ENCODE measurements at places on chromosomes 2 and 18. TPM values are rescaled to one million over a fixed set of nuclear protein-coding genes. Genes with fewer than 3 reads are reported as not detected.
A peak's percentile ranks its signal among the peaks of the same experiment; 100 is the strongest.

GRCh38 chr2:39492716-39493115, 55.6 kb upstream of the MAP4K3 start:
- DNase-seq = no peak

SP140 gene
- 0.66 TPM for polyA plus RNA-seq

GRCh38 chr2:156322051-156322685, 10.4 kb downstream of the NR4A2 start:
- no peak for DNase-seq

ARHGEF33 gene
- 0.05 TPM for polyA plus RNA-seq

- DNase-seq = no peak
These were observed 209.8 kb downstream of the KCNJ3 start for GRCh38 chr2:154908327-154908726.

- no peak for DNase-seq
These were observed 117.6 kb downstream of the PRKCE start for GRCh38 chr2:45769056-45769455.

ZNF407 gene
- polyA plus RNA-seq = 2.5 TPM

TRIM54 gene
- not detected for polyA plus RNA-seq

DAW1 gene
- 0.14 TPM for polyA plus RNA-seq

ECEL1 gene
- polyA plus RNA-seq = not detected

GRCh38 chr2:42195559-42195958, 26.4 kb downstream of the EML4 start:
- peak; percentile 44 for DNase-seq

DNA sequence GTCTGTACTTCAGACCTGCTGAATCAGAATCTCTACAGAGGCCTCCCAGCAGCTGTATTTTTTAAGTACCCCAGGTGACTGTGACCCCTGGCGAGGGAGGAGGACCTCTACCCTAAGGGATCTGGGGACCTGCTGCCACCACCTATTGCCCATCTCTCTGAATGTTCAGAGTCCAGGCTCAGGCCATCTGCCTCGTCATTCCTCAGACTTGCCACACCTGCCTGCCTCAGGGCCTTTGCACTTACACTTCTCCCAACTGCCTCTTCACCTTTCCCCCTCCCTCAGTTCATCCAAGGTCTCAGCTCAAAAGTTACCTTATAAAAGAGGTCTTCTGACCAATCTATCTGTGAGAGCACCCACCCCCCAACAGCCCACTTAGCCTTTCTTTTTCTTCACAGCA, 21.5 kb downstream of the UXS1 start:
- DNase-seq = no peak

GRCh38 chr2:171410101-171410500, 23.7 kb downstream of the METTL8 start:
- DNase-seq = peak; percentile 57

- DNase-seq = no peak
These were observed 233.7 kb downstream of the DSEL start for GRCh38 chr18:67282796-67283195.

RAB27B gene
- polyA plus RNA-seq = 2.5 TPM

NCKAP5 gene
- 1.1 TPM for polyA plus RNA-seq

SLC16A14 gene
- 0.17 TPM for polyA plus RNA-seq

DNA sequence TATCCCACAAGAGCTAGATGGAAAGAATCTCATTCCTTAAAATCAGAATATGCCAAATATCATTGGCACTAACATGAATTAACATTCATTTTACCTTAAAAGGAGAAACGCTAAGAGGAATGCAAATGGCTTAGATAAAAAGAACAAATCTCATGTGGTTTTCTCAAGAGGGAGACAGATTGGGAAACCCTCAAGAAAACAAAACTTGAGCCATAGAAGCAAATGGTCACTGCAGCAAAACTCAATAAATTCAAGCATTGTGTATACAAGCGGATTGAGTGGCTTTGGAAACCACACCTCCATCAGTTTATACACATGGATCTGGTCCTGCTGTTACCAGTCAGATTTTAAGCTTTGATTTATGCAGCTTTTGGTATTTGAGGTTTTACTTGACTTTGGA, 1331.8 kb upstream of the ZEB2 start:
- DNase-seq = no peak

- no peak for DNase-seq
These were observed 25.4 kb downstream of the SH3BP4 start for GRCh38 chr2:234977228-234977679.

All from mammary epithelial cell (primary cell).